ENCODE measurements at places on chromosomes 7 and 10. TPM values are rescaled to one million over a fixed set of nuclear protein-coding genes. Genes with fewer than 3 reads are reported as not detected.

GRCh38 chr10:117762819-117763172, 220.2 kb downstream of the EMX2 start:
- DNase-seq: peak; percentile 69

GRCh38 chr7:129315960-129316359, 91.1 kb downstream of the AHCYL2 start:
- no peak for DNase-seq

GRCh38 chr10:1281405-1281782, 225.2 kb downstream of the WDR37 start:
- no peak for DNase-seq

- peak; percentile 59 for DNase-seq
Observed at GRCh38 chr10:60414877-60415585, 25.4 kb upstream of the ANK3 start.

GRCh38 chr10:21336476-21337170, 188.9 kb downstream of the SKIDA1 start:
- DNase-seq: peak; percentile 92

The ATRNL1 gene
- total RNA-seq: 11.7 TPM

Measured in epithelial cell of proximal tubule (primary cell).